ENCODE measurements at places on chromosomes 5 and 9. TPM values are rescaled to one million over a fixed set of nuclear protein-coding genes. Genes with fewer than 3 reads are reported as not detected.

Gene HINT1
- 233 TPM for total RNA-seq

Gene FAM153A
- total RNA-seq: not detected

Gene FOXD4
- 0.23 TPM for total RNA-seq

Gene CCNJL
- total RNA-seq: 35.0 TPM

Gene WDR38
- total RNA-seq: not detected

Gene GPX8
- 24.8 TPM for total RNA-seq

Gene PLAC8L1
- 0.49 TPM for total RNA-seq

Gene SLC34A3
- not detected for total RNA-seq

Gene MCTP1
- total RNA-seq: 39.8 TPM

Gene F12
- 13.4 TPM for total RNA-seq

Gene AIF1L
- 6.0 TPM for total RNA-seq

Gene RNF183
- total RNA-seq: not detected

Gene DAB2IP
- 18.4 TPM for total RNA-seq

Gene GDNF
- total RNA-seq: not detected

Gene IL4
- not detected for total RNA-seq

Gene TOPORS
- 21.2 TPM for total RNA-seq

Gene GADD45G
- 1.2 TPM for total RNA-seq

Gene REEP2
- total RNA-seq: 6.5 TPM

Gene TEX48
- total RNA-seq: not detected

Gene ARSI
- 18.6 TPM for total RNA-seq

Gene FBXO10
- total RNA-seq: 39.8 TPM

Gene ORM2
- total RNA-seq: 0.77 TPM

Gene PCDHGA8
- total RNA-seq: 0.18 TPM

Gene SV2C
- total RNA-seq: not detected

Gene NUP155
- total RNA-seq: 58.5 TPM

Gene EPB41L4B
- 27.8 TPM for total RNA-seq

Gene PCDHB11
- 1.6 TPM for total RNA-seq

Gene RGS7BP
- total RNA-seq: not detected

Gene ZNF658
- 3.6 TPM for total RNA-seq

Gene CNTFR
- total RNA-seq: 2.7 TPM

Gene CFAP90
- total RNA-seq: 0.69 TPM

Gene TMC1
- 0.36 TPM for total RNA-seq

Gene SPTLC1
- 58.8 TPM for total RNA-seq

Gene OR1J2
- not detected for total RNA-seq

Gene MYOZ3
- 1.7 TPM for total RNA-seq

Gene EGFLAM
- 14.8 TPM for total RNA-seq

Gene ADGRV1
- 0.49 TPM for total RNA-seq

Gene SPATA31C1
- total RNA-seq: not detected

Gene SPINK13
- total RNA-seq: not detected

Gene PCDHGB2
- total RNA-seq: 5.3 TPM

Gene PAEP
- not detected for total RNA-seq

Gene IL33
- total RNA-seq: not detected

Gene IL5
- total RNA-seq: not detected

Gene AJM1
- 7.2 TPM for total RNA-seq

Gene ADAMTSL1
- total RNA-seq: not detected

Gene BSPRY
- 0.13 TPM for total RNA-seq

Gene N4BP3
- total RNA-seq: 2.3 TPM

Gene CNTLN
- not detected for total RNA-seq

Gene IRX2
- total RNA-seq: 0.10 TPM

Gene RNF180
- 7.8 TPM for total RNA-seq

Gene SLC6A19
- 0.23 TPM for total RNA-seq

Gene LMBRD2
- total RNA-seq: 7.1 TPM

Gene SLC1A3
- 0.13 TPM for total RNA-seq

Gene SEMA5A
- total RNA-seq: 0.15 TPM

Gene SPINK1
- 3.0 TPM for total RNA-seq

Gene FOXD4L3
- total RNA-seq: not detected

Gene SHC3
- 1.7 TPM for total RNA-seq

Gene CCL19
- total RNA-seq: not detected

Gene WDR36
- 33.9 TPM for total RNA-seq

Gene HARS2
- 44.1 TPM for total RNA-seq

Measured in Panc1 (cell line).